ENCODE measurements at places on chromosomes 2 and 18. TPM values are rescaled to one million over a fixed set of nuclear protein-coding genes. Genes with fewer than 3 reads are reported as not detected.

C1GALT1C1L gene
- 2.0 TPM for total RNA-seq

COL4A3 gene
- total RNA-seq: 2.3 TPM

- H3K27ac ChIP-seq: no peak overlapping the region
- no peaks in the 10 kb centered on the region for H3K27me3 ChIP-seq
Measured at GRCh38 chr18:10332452-10332851, 122.0 kb upstream of the APCDD1 start.

GRCh38 chr2:51413726-51414125, 381.8 kb upstream of the NRXN1 start:
- H3K36me3 ChIP-seq: no peaks in the 10 kb centered on the region
- no peaks in the 10 kb centered on the region for H3K4me1 ChIP-seq
- no peak overlapping the region for H3K27ac ChIP-seq

- no peaks in the 10 kb centered on the region for H3K36me3 ChIP-seq
- no peaks in the 10 kb centered on the region for H3K27me3 ChIP-seq
- H3K27ac ChIP-seq: peak overlapping the region; percentile 62
- DNase-seq: no peak
- peaks cover 84% of the 10 kb centered on the region for H3K4me1 ChIP-seq
Measured at GRCh38 chr2:173989884-173990215, 24.7 kb upstream of the SP3 start.

Data from heart right ventricle (tissue), 16 donors.